ENCODE measurements at places on chromosomes 7 and 10. TPM values are rescaled to one million over a fixed set of nuclear protein-coding genes. Genes with fewer than 3 reads are reported as not detected.

The PVRIG gene
- total RNA-seq = not detected

The MUC12 gene
- not detected for total RNA-seq

- peaks cover 7% of the 10 kb centered on the region for H3K27me3 ChIP-seq
- no peak for DNase-seq
- H3K4me3 ChIP-seq = no peak overlapping the region
- H3K27ac ChIP-seq = no peak overlapping the region
These were observed 8.0 kb upstream of the BEND7 start for GRCh38 chr10:13536674-13537366.

GRCh38 chr10:96524741-96525140 is 11.0 kb upstream of the TLL2 start:
- H3K36me3 ChIP-seq = peaks cover 2% of the 10 kb centered on the region
- no peak overlapping the region for H3K27ac ChIP-seq
- H3K4me1 ChIP-seq = peaks cover 4% of the 10 kb centered on the region
- H3K27me3 ChIP-seq = no peaks in the 10 kb centered on the region

DNA sequence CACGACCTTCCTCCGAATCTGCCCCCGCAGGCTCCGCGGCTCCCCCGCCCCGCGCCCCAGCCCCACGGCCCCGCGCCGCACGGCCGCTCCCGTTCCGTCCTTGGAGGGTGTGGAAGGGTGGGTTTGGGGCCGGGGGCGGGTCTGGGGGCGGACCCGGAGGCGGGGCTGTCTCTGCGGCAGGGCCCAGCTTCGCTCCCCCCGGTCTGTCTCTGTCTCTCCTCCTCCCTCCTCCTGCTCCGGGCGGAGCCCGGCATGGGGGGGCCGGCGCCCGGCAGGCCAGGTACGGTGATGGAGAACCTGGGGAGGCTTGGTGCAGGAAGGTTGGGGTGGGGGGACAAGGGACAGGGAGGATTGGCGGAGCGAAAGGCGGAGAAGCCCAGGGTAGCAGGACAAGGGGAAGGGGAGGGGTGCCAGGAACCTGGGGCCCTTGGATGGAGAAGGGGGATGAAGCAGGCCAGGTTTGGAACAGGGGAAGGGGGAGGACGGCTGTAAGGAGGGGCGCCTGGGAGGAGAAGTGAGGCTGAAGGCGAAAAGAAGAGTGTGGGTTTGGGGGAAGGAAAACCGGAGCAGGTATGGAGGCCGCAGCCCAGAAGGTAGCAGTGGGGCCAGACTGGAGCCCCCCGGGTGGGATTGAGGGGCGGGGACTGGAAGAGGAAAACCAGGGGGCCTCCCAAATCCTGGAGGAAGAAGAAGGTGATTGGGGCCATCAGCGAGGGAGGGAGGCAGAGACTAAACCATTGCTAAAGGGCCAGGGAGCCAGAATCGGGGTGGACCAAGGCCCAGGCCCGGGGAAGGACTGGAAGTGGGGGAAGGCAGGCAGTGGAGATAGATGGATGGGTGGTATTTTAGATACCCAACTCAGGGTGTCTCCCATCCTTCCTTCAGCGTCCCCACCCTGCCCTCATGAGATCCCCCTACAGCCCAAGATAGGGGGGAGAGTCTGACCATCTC is at the start of gene NYAP1:
TSS of gene NYAP1 (plus strand) at position 206 of the 951 bp plus-strand sequence. CDS start 1,385 bp downstream, outside the sequence.
- peaks cover 17% of the 10 kb centered on the region for H3K36me3 ChIP-seq
- H3K27ac ChIP-seq = peak within 1 kb of the TSS; percentile 93
- no peak for DNase-seq
- no peaks in the 10 kb centered on the region for H3K4me1 ChIP-seq
- H3K4me3 ChIP-seq = peak within 1 kb of the TSS; percentile 78
- no peaks in the 10 kb centered on the region for H3K27me3 ChIP-seq

- no peak overlapping the region for H3K4me3 ChIP-seq
- no peak for DNase-seq
- H3K27me3 ChIP-seq = no peaks in the 10 kb centered on the region
These were observed 495.1 kb upstream of the POT1 start for GRCh38 chr7:125424721-125425120.

- H3K27me3 ChIP-seq = no peaks in the 10 kb centered on the region
- no peak overlapping the region for H3K27ac ChIP-seq
- no peak overlapping the region for H3K4me3 ChIP-seq
- no peaks in the 10 kb centered on the region for H3K4me1 ChIP-seq
- no peak for DNase-seq
These were observed 106.9 kb downstream of the AOAH start for GRCh38 chr7:36617408-36617807.

DNA sequence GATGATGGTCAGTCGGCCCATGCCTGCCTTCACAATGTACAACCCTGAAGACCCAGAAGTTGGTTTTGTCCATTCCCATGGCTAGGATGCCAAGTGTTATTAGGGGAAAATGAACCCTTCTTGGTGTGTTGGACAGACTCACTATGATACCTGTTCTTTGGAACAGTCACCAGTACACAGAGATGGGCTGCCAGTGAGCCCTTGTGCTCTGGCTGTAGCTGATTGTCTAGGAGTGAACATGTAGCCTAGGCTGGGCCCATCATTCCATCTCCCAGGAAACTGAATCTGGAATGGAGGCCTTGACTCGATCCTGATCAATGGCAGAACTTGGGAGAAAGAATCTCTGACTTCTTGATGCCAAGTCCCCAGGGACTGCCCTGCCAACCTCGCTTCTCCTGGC is 188.9 kb downstream of the EVX1 start:
- H3K27me3 ChIP-seq = no peaks in the 10 kb centered on the region
- no peak overlapping the region for H3K4me3 ChIP-seq
- DNase-seq = no peak
- H3K36me3 ChIP-seq = no peaks in the 10 kb centered on the region
- H3K27ac ChIP-seq = no peak overlapping the region

GRCh38 chr10:75049316-75050148 is 61.9 kb upstream of the SAMD8 start:
- no peaks in the 10 kb centered on the region for H3K36me3 ChIP-seq
- no peaks in the 10 kb centered on the region for H3K27me3 ChIP-seq
- no peak for DNase-seq
- H3K4me1 ChIP-seq = no peaks in the 10 kb centered on the region
- H3K4me3 ChIP-seq = no peak overlapping the region

GRCh38 chr7:77702968-77703472 is 6.8 kb downstream of the RSBN1L start:
- no peak overlapping the region for H3K4me3 ChIP-seq
- no peaks in the 10 kb centered on the region for H3K36me3 ChIP-seq
- H3K27ac ChIP-seq = no peak overlapping the region
- DNase-seq = no peak

- no peak for DNase-seq
- no peaks in the 10 kb centered on the region for H3K27me3 ChIP-seq
- peak overlapping the region; percentile 83 for H3K27ac ChIP-seq
- peaks cover 60% of the 10 kb centered on the region for H3K4me1 ChIP-seq
These were observed 765 bp downstream of the PFKFB3 start for GRCh38 chr10:6203331-6204062.

DNA sequence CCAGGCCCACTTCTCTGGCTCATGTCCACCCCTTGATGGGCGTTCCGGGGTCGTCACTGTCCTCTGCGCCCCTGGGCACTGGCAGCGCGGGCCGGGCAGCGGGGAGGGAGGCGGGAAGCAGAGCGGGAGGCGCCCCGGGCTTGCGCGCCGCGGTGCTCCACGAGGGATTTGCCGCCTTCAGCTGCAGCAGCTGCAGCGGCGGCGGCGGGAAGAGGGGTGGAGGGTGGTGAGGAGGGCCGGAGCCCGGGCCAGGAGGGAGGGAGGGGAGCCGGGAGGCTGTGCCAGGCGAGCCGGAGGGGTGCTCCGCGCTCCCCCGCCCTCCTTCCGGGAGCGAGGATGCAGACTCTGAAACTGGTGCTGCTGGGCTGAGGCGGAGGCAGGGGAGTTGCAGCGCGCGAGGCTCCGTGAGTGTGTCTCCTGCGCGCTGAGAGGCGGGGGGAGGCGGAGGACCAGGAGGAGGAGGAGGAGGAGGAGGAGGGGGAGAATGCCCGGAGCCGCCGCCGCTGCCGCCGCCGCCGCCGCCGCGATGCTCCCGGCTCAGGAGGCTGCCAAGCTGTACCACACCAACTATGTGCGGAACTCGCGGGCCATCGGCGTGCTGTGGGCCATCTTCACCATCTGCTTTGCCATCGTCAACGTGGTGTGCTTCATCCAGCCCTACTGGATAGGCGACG is at the start of gene LHFPL3:
TSS of gene LHFPL3 (plus strand) at position 308 of the 674 bp plus-strand sequence.
- H3K4me3 ChIP-seq = peak within 1 kb of the TSS; percentile 1
- no peak for DNase-seq
- H3K36me3 ChIP-seq = no peaks in the 10 kb centered on the region
- H3K27me3 ChIP-seq = peaks cover 54% of the 10 kb centered on the region

DNA sequence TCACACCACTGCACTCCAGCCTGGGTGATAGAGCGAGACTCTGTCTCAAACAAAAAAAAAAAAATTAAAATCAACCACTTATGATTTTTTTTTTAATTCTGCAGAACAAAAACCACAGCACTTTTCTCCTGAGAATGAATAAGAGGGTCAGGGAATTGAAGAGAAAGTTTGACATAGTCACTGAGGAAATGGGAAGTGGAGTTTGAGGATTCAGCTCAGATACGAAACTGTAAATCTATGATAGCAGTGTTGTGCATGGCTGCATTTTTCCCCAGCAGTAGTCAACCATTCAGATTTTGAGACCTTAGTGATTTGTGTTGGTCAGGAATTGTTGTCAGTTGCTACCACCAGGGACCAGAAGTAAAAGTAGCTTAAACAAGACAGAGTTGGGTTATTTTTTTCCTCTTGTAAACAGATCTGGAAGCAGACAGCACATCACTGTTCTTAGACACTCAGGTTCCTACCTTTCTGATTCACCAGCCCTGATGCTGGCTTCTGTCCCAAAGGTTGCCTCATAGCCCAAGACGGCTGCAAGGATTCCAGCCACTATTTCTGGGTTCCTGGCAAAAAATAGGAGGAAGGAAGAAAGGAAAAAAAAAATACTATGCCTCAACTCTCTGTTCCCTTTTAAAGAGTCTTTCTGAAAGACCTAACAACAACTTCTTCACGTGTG is 20.1 kb downstream of the PILRA start:
- H3K36me3 ChIP-seq = peaks cover 6% of the 10 kb centered on the region
- no peak for DNase-seq
- H3K27me3 ChIP-seq = no peaks in the 10 kb centered on the region
- no peak overlapping the region for H3K4me3 ChIP-seq
- H3K27ac ChIP-seq = no peak overlapping the region

DNA sequence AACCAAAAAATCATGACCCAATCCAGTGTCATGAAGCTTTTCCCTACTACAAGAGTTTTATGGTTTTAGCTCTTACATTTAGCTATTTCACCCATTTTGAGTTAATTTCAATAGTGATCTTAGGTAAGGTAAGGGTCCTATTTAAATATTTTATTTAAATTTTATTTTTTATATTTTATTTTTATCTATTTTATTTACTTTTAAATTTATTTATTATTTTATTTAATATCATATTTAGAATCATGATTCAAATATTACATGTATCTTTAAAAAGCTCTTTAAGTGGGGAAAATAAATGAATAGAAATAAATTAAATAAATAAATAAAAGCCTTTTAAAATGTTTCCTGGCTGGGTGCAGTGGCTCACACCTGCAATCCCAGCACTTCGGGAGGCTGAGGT is 276.0 kb downstream of the SKIDA1 start:
- H3K4me1 ChIP-seq = no peaks in the 10 kb centered on the region
- no peak overlapping the region for H3K4me3 ChIP-seq
- no peak for DNase-seq
- no peaks in the 10 kb centered on the region for H3K27me3 ChIP-seq

DNA sequence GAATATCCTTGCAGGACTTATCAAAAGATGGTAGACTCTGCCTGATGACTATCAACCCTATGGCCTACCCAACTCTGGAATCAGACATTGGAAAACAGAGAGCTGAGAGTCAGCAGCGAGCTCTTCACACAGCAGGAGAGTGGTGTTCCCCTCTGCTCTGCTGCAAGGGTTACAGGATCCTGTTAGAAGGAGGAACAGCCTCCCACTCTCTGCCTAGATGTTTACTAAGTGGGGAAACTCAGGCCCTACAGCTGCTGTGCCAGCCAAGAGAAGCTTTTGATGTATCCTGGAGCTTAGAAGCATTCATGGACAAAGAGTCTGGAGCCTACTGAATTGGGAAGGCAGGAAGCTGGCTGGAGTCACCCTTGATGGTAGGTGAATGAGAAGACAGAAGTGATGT is 104.6 kb downstream of the ABLIM1 start:
- DNase-seq = no peak
- no peak overlapping the region for H3K4me3 ChIP-seq
- no peaks in the 10 kb centered on the region for H3K27me3 ChIP-seq
- no peaks in the 10 kb centered on the region for H3K36me3 ChIP-seq
- H3K27ac ChIP-seq = no peak overlapping the region
- peaks cover 17% of the 10 kb centered on the region for H3K4me1 ChIP-seq

- peak overlapping the region; percentile 68 for H3K27ac ChIP-seq
- no peaks in the 10 kb centered on the region for H3K27me3 ChIP-seq
- peaks cover 10% of the 10 kb centered on the region for H3K4me1 ChIP-seq
- no peak for DNase-seq
- no peaks in the 10 kb centered on the region for H3K36me3 ChIP-seq
These were observed 1.5 kb upstream of the ANTXRL start for GRCh38 chr10:46285300-46285699.
